ENCODE measurements at places on chromosomes 12 and 14.

- DNase-seq: no peak
Observed at GRCh38 chr12:117486840-117487659, 125.6 kb upstream of the NOS1 start.

- no peak for DNase-seq
Observed at GRCh38 chr14:29355846-29356245, 571.8 kb downstream of the PRKD1 start.

DNA sequence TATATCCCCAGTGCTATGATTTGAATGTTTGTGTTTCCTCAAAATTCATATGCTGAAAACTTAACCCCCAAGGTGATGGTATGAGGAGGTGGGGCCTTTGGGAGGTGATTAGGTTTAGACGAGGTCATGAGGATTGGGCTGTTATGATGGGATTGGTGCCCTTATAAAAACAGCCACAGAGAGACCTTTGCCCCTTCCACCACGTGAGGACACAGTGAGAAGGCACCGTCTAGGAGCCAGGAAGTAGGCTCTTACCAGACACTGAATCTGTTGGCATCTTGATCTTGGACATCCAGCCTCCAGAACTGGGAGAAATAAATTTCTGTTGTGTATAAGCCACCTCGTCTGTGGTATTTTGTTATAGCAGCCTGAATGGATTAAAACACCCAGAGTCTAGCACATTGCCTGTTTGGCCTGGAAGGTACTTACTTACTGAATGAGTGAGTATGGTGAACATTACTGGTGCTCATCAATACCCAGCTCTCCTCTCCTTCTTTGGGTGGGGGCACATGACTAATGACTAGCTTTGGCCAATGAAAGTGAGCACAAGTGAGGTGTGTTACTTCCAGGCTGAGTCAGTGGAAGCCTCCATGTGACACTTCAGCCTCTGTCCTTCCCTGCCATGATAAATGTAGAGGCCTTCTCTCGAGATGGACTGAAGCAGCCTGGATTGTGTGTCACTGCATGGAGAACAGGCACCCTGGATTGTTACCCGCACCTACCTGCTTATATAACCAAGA lies 72.4 kb upstream of the CHST11 start:
- no peak for DNase-seq

DNA sequence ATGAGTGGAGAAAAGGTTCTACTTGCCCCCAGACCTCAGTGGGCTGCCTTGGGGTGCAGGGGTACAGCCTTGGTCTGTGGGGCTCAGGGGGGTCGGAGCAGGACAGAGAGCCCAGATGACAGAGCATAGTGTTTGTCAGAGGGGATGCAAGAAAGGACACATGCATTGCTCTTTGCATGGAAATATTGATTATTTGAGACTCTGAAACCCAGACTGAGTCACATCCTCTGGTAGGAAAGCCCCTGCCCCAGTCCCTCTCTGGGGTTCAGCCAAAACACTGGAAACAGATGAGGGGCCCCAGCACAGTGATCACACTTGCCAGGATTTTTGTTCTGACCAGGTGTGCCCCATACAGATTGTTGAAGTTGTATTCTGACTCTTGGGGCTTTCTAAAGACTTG lies 1094.4 kb downstream of the BCL11B start:
- DNase-seq: no peak

- DNase-seq: no peak
Observed at GRCh38 chr14:83777516-83777915, 1752.4 kb upstream of the FLRT2 start.

- peak; percentile 75 for DNase-seq
Observed at GRCh38 chr14:99605299-99605961, 1.4 kb upstream of the CCDC85C start.

DNA sequence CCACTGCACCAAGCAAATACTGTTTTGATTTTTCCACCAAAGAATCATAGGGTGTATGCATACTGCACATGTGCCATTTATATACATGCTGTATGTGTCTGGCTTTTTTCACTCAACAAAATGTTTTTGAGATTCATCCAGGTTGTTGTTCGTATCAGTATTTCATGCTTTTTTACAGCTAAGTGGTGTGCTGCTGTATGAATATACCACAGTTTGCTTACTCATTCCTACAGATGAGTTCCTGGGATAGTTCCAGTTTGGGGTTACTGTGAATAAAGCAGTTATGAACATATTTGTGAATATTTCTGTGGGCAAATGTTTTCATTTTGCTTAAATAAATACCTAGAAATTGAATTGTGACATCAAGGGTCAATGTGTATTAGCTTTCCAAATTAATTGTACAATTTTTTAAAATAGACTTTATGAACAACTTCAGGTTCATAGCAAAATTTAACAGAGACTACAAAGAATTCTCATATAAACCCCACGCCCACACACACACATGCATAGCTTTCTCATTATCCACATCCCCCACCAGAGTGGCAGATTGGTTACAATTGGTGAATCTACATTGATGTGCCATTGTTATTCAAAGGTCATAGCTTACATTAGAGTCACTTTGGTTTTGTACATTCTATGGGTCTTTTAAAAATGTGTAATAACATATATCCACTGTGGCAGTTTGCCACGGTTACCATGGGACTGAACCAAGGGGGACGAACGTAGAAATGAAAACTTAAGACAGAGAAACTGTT lies 6.9 kb upstream of the KRT6A start:
- DNase-seq: no peak

- DNase-seq: no peak
Observed at GRCh38 chr14:72644038-72644437, 249.9 kb downstream of the DPF3 start.

- DNase-seq: no peak
Observed at GRCh38 chr14:72906316-72906715, 12.4 kb upstream of the DPF3 start.

DNA sequence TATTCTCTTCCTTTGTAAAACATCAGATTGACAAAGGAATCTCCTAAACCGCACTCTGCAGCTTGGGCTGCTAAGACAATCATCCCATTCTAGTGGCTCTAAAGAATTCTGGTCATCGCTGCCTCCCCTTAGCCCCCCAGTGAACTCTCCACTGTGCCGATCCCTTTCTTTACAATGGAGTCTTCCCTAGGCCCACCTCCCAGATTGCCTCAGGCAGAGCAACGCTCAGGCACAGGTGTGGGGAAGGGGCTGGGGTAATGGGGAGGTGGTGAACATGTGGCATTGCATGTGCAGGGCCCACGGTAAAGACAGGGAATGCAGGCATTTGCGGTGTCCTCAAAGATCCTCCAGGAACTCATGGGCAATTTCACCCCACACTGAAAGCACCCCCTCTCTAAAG lies 86.3 kb downstream of the PLEKHG3 start:
- no peak for DNase-seq

DNA sequence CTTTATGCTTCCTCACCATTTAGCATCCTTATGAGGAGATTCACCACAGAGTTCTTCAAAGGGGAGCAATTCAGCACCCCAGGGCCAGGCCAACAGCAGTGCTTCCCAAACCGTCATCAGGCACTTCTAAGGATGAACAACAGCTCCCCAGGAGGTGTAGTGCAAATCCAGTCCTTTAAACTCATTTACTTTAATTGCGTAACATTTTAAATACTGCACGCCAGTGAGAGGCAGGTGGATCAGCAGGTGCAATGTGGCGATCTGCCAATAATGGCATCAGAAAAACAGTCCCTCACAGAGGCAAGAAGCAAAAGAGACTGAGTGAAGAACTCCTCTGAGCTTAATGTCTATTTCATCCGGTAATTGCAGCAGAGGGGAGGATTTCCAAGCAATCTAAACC lies 770.9 kb upstream of the FOXG1 start:
- DNase-seq: peak; percentile 14

GRCh38 chr12:32881702-32882101 lies 14.9 kb downstream of the PKP2 start:
- DNase-seq: no peak

DNA sequence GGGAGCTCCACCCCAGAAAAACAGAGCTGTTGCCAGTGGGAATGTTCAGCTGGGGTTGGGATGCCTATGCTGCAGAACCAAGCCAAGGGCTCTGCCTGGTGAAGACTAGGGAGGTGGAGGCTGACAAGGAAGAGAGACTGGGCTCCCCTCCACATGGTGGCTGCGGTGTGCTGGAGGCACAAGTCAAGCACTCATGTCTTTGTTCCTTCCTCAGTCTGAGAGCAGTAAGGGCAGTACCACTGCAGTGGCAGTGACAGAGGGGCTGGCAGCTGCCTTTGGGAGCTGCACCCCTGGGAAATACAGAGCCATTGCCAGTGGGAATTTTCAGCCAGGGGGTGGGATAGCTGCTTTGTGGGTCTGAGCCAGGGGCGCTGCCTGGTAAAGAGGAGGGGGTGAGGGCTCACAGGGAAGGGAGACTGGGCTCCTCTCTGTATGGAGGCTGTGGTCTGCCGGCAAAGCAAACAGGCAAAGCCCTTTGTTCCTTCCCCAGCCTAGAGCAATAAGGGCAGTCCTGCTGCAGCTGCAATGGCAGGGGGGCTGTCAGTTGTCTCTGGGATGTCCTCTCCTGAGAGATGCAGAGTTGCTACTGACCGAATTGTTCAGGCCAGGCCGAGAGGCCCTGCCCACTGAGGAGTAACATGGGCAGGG lies 255.9 kb downstream of the RAD51B start:
- DNase-seq: peak; percentile 58

DNA sequence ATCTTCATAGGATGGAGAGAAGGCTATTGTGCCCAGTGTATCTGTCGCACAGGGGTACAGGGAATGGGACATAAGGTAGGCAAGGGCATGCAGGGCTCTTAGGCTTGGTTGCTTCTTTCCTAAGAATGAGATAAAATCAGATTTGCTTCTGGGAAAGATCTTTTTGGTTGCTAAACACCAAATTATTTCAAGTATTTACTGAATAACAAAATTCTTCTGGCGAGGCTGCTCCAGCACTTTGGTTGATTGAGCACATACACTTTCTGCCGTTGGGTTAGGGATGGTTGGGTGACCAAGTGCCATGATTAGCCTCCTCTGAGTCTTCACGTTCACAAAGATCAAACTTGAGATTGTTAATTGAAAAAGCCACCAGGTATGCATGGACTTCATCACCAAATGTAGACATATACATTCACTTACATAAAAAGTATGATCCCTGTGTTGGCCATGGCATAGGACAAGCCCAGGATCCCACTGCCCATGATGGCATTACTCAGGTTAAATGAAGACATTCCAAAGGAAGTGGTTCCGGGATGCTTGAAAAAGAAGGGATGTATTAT lies 38.2 kb downstream of the SLC38A4 start:
- no peak for DNase-seq

- DNase-seq: no peak
Observed at GRCh38 chr14:101840649-101841369, 79.3 kb downstream of the PPP2R5C start.

DNA sequence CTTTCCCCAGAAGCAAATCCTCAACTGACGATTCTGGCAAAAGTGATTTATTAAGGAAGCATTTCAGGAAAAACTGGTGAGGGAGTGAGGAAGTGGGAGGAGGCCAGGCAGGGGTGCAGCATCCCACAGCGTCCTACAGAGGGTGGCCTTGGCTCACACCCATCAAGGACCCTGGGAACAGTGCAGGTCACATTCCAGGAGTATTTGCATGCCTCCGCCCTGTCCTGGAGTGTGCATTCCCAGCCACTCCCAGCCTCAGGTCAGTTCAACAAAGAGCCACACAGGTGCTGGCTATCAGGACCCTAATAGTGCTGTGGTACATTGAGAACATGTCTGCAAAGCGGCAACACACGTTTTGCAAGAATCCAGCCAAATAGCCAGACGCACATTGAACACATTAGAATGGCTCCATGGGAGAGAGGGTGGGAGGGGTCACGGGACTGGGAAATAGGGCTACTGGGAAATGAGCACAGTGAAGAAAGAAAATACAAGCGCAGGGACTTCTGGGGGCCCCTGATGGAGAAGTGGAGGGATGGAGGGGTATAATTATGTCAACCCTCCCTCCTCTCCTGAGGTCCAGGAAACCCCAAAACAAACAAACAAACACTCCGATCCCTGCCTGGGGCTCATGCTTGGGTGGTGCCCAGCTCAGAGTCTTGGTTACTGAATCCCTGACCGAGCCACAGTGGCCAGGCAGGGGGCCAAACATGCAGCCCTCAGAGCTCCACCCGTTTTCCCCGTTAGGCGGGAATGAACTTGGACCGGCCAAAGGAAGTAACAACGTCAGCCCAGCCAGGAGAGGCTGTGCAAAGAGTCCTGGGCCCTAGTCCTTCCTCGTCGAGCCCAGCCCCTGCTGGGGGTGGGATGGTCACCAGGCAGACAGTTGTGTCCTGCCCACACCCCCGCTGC lies 36.5 kb downstream of the CMKLR1 start:
- peak; percentile 91 for DNase-seq

- no peak for DNase-seq
Observed at GRCh38 chr12:89971880-89972279, 263.2 kb upstream of the ATP2B1 start.

DNA sequence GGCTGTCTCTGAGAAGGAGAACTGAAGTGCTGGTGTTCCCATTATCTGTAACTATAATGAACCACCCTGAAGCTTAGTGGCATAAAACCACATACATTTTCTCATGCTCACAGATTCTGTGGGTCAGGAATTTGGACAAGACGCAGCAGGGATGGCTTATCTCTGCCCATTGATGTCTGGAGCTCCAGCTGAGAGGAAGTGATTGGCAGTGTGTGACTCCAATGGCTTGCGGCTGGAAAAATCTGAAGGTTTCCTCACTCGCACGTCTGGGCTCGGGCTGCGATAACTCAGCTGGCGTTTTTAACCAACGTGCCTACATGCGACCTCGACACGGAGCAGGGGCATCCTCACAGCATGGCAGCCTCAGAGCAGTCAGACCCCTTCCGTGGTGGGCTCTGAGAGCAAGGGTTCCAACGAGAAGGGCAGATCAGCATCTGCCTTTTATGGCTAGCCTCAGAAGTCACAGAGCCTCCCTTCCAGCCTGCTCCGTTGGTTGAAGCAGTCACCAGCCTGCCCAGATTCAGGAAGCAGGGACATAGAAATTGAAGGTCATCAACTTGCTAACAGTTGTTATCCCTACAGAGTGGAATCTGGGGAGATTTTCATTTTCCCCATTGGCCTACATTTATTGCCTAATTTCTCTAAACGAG lies 143.3 kb upstream of the BCL2L14 start:
- DNase-seq: no peak

- no peak for DNase-seq
Observed at GRCh38 chr12:106327309-106327869, 24.9 kb downstream of the TCP11L2 start.

DNA sequence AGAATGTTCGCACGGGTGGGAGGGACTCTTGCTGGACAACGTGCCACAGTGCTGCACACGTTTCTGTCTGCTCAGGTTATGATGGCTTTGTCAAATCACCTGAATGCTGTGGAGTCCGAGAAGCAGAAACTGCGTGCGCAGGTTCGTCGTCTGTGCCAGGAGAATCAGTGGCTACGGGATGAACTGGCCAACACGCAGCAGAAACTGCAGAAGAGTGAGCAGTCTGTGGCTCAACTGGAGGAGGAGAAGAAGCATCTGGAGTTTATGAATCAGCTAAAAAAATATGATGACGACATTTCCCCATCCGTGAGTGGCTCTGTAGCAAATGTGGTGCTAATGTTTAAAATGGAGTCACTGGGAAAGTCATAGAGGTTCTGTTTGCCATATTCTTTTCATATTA lies 28.5 kb downstream of the KLC1 start:
- DNase-seq: peak; percentile 73

- peak; percentile 45 for DNase-seq
Observed at GRCh38 chr14:103702497-103703432, 12.5 kb downstream of the XRCC3 start.

All from Right ventricle myocardium inferior (tissue), 1 donor.